ENCODE measurements at places on chromosomes 16 and 17.

DNA sequence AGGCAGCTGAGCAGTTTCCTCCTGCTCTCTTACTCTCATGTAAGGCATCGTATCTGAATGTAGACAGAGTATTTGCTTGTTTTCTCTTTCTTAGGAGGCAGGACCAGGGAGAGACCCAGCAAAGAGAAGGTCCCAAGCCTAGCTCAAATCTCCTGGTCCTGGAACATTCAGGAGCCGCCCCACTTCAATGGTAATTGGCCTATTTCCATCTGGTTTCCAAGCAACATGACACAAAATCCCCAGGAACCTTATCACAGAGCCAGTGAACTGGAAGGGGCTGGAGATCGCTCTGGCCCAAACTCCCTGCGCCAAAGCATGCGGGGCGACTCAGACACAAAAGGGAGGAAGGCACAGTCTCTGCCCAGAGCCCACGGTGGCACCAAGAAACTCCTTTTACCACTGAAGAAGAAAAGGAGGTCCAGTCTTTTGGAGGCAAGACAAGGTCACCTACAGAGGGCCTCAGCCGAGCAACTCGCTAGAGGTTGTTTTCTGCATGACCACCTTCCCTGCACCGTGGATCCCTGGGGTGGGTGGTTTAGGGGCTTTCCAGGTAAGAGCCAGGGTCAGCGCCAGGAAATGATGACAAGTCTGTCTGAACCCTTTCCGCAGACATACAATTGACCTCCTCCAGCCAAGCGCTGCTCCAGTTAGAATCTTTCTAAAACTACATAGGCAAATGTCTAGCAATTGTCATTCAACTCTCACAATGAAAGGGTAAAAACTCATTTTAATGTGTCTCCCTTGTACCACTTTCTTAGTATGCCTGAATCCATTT lies 394.7 kb downstream of the SOX9 start:
- no peak for DNase-seq

DNA sequence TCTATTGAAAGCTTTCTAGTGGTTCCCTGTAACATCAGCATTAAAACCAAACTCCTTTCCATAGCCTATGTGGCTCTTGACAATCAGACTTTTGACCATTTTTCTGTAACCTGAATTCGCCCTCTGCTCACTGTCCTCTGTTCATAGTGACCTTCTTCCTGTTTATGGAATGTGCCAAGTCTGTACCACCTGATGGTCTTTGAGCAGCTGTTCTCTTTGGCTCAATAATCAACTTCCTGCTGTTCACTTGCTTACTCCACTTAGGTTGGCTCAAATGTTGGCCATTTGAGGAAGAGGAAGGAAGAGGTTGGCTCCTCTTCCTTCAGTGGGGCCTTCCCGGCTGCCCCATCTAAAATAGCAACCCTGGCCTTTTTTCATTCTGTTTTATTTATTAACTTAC lies 251.5 kb downstream of the CA10 start:
- no peak for DNase-seq

- DNase-seq, result no peak
Measured at GRCh38 chr16:23496821-23497542, 13.3 kb downstream of the GGA2 start.

GRCh38 chr16:49706620-49707355 lies 149.1 kb downstream of the ZNF423 start:
- DNase-seq, result no peak
